ENCODE measurements at places on chromosomes 2 and 18.

DNA sequence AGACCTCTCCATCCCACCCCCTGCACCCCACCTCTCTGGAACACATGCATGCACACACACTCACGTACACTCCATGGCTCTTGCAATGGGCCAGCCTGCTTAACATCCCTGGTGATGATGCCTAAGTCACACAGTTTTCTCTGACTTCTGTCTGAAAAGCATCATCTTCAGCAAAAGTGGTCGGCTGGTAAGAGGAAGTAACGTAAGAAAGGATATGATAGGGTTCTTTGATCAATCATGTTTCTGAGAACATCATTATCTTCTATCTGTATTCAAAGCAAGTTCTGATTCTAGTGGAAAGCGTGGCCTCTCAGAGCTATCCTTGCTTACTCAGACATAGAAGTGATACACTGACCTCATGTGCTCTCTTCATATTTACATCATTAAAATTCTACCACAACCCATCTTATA lies 11.4 kb upstream of the NDUFV2 start:
- no peak for DNase-seq

GRCh38 chr2:176639016-176639343 lies 369.7 kb downstream of the MTX2 start:
- no peak for DNase-seq

GRCh38 chr18:45054636-45055035 lies 373.9 kb downstream of the SETBP1 start:
- DNase-seq = no peak

GRCh38 chr18:3132700-3133099 lies 87.1 kb downstream of the MYOM1 start:
- no peak for DNase-seq

DNA sequence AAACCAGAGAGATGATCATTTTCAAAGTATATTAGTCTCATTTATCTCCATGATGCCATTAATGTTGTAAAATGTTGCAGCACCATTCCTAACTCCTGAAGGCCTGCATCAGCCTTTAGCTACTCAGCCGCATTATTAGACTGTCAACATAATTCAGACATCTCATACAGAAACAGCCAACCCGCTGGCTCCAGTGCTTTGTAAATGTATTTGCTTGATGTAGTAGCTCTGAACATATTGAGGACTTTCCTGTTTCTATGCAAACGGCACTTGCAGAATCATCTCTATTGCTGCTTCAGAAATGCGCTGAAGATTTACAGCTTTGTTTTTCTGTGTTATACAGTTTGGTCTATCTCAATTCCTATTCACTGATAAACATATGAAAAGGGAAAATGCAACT lies 372.2 kb downstream of the DSEL start:
- no peak for DNase-seq

- DNase-seq = no peak
These were observed 44.5 kb downstream of the PSMD14 start for GRCh38 chr2:161352719-161353118.

DNA sequence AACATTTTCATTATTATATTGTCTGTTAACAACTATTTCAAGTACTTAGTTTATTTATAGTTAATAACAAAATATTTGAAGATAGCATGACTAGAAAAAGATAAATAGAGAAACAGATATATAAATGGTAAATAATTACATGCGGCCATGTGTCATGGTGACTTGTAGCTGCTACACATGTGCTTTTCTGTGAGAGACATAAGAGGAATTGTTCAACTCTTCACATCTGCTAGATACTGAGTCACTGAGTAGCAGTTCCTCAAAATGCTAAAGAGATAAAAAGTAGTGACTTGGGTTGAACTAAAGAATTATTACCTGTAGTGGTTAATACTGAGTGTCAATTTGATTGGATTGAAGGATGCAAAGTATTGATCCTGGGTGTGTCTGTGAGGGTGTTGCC lies 37.5 kb upstream of the SCN9A start:
- peak; percentile 66 for DNase-seq

GRCh38 chr18:30676053-30676480 lies 366.5 kb downstream of the DSC3 start:
- DNase-seq = peak; percentile 14

DNA sequence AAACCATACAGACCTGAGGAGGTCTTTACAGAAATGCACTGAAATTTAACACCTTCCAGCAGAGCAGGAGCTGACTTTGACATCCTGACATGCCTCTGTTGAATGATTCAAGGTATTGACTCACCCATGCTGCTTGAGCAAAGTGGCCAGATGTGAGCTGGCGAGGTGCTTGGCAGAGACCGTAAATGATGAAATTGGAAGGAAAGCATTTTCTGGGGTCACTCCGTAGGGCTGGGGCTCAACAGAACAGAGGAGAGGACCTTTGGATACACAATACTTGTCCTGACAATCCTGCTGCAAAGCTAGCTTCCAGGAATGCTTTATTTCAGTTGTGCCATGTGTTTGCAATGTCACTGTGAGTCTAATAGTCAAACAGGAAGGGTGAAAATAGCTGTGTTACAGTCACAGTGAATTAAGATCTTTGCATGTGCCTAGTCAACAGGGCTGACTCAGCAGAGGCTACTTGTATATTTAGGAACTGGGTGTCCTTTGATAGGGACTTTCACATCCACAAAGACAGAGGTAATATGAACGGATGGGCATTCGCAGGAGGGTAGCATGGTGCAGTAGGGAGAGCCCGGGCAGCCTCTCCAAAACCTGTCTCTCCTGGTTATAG lies 31.6 kb upstream of the NCK2 start:
- peak; percentile 67 for DNase-seq

- DNase-seq = no peak
These were observed 247.3 kb upstream of the SP5 start for GRCh38 chr2:170467568-170468422.

- no peak for DNase-seq
These were observed 25.4 kb downstream of the CDKL4 start for GRCh38 chr2:39218391-39218790.

- DNase-seq = peak; percentile 69
These were observed 103.0 kb downstream of the KYNU start for GRCh38 chr2:142980246-142981068.

- no peak for DNase-seq
These were observed 72.7 kb downstream of the ANKRD12 start for GRCh38 chr18:9209279-9209678.

GRCh38 chr2:41723526-41723925 lies 324.3 kb upstream of the PKDCC start:
- DNase-seq = no peak

DNA sequence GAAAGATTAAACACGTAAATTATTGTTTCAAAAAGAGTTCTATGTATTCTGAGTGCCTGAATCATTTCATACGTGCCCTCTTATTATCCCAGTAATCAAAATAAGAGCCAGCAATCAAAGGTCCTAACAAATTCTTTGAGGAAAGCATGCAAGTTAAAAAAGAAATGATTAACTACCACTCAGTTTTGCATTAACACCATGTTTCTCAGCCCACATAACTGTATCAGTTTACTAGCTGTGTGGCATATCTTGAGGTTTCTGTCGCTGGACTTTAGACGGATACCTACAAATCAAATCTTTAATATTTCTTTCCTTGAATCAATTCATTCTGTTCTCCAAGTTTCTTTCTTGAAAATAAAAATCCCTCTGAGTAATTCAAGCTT lies 668.9 kb upstream of the CHAC2 start:
- no peak for DNase-seq

DNA sequence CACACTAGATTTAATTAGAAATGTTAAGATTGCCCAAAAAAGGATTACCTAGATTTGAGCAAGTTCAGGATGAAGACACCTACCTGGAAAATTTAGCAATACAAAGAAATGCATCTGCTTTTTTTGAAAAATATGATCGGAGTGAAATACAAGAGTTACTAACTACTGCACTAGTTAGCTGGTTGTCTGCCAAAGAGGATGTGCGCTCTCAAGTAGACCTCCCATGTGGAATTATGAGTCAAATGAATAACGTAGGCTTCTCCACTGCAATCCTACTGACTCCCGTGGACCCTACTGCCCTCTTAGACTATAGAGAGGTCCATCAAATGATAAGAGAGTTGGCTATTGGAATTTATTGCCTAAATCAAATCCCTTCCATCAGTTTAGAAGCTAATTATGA lies 2.0 kb downstream of the ANKAR start:
- DNase-seq = no peak

DNA sequence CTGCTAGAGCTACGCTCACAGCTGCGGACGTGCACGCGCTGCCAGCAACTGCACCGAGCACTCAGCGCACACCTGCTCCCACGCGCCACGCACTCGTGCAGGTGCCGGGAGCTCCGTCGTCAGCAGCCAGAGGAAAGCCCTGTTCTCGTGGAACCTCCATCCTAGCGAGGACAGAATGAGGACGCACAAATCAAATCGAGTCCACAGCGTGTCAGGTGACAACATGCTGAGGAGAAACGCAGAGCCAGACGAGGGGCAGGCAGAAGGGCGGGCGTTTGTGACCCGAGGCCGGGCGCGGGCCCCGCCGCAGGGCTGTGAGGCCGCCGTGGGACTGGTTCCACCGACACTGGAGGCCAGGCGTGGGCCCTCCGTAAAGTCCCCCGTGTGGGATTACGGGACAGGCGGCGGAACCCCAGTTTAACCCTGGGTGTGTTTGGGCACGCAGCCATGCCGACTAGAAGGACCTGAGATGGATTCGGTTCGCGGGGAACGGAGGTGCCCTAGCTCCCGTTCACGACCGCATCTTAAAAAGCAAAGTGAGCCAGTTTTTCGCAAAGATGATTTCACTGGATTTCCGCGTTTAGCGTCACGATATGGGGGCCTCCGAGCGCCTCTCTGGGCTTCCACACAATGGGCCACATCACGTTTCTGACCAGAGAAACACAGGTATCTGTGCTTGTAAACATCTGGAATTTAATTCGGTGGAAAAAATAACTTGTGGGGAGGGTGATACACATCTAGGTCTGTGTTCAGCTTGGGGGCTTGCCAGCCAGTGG lies 26.9 kb upstream of the ALKAL2 start:
- DNase-seq = no peak

DNA sequence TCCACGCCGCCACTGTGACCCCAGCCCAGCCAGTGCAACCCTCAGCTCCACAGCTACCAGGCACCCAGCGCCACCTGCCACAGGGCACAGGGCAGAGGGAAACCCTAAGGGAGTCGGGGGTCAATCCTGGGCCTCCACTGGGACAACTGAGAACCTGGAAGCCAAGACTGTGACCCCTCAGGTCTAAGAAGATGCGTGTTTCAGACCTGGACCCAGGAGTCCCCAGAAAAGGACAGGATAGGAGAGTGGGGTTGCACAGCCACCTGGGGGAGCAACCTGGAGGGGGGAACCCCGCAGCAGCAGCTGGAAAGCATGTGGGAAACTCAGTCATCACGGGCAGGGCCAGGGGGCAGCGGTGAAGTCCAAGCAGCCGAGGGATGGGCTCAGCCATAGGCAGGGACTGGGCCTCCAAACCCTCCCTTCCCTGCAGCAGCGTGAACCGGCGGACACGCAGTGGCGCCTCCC lies 4.1 kb downstream of the ESPNL start:
- DNase-seq = no peak

DNA sequence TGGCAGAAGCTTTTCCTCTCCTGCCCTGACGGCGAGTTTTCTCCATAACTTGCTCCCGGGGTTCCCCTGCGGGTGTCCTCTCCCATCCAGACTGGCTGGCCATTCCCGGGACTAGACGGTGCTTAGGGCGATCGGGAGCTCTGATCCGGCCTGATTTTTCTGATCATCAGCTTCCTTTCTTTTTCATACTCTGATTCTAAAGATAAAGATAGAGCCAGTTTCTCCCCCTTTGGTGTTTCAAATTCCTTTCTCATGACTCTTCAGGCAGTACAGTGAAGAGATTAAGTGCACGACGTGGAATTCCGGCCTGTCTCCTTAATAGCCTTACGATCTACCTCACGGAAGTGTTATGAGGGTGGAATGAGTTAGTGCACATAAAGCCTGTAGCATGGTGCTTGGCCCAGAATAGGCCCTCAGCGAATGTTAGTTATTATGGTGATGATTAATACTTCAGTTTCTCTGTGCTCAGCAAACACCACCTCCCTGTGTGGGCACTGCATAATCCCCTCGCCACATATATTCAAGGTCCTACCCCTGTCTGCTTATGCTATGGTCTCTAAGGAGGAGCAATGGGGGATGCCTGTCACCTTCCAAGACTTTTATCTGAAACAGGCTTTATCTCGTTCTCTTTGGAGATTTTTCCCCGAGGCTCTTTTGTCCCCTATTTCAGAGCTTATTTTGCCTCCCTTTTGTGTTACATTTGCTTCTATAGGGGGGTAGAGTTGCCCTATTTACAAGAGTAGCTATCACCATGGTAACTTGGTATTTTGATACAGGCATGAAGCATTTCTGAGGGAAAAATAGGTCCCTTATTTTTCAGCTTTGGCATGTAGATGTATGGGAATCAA lies 254.8 kb downstream of the CDH2 start:
- peak; percentile 94 for DNase-seq

DNA sequence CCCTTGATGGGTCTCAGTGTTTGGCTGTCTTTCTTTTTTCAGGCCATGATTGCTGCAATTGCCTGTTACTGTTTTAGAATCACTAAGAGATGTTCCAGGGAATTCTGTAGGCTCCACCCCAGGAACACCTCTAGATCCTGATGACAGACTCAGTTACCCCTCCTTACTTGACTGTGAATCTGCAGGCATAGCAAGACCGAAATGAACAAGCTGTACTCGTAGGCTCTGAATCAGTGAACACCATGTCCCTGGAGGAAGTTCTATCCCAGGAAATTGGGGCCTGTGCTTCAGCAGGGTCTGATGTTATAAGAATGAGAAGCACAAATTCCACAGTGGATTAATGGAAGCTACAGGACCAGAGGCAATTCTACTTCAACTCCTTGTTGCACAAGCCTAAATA lies 148.6 kb downstream of the COPS8 start:
- DNase-seq = no peak

- DNase-seq = no peak
These were observed 15.3 kb upstream of the CREB1 start for GRCh38 chr2:207514451-207514850.

DNA sequence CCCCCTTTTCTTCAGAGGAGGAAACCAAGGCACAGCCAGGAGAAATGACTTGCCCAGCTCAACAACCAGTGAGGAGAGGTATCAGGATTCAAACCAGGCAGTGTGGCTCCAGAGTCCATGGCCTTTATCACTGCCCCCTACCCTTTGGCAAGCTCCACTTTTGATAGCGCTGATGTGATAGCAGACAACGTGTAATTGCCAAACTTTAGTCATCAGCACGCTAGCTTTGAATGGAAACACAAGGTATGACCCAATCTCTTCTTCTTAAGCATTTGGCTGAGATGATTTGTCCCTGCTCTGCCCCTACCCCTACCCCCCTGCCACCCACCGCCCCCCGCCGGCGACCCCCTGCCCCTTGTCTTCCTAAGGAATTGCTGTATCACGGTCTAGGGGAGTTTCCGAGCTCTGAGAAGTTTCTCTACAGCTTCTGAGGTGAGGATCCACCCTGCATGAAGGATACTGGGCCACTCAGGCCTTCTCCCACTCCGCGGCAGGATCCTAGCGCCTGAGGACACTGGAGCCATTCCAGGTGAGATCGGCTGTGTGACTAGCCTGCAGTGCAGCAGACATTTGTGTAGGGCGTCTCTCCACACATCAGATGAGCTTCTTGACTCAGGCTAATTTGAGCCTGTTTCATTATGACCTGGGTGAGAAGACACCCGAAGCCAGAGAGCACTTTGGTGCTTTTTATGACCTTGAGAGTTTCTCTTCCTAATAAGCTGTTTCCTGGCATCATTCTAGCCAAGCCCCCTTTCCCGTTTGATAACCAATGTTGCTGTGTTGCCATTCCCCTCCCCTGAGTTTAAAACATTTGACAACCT lies 75.1 kb upstream of the MAP4K4 start:
- DNase-seq = no peak

- no peak for DNase-seq
These were observed 273.0 kb downstream of the RNF152 start for GRCh38 chr18:61619783-61620182.

Measured in ELR (cell line).